ENCODE measurements at places on chromosomes 4 and X.
A peak's percentile ranks its signal among the peaks of the same experiment; 100 is the strongest.

GRCh38 chrX:40171513-40172400 is 74.0 kb upstream of the BCOR start:
- DNase-seq: peak; percentile 81

DNA sequence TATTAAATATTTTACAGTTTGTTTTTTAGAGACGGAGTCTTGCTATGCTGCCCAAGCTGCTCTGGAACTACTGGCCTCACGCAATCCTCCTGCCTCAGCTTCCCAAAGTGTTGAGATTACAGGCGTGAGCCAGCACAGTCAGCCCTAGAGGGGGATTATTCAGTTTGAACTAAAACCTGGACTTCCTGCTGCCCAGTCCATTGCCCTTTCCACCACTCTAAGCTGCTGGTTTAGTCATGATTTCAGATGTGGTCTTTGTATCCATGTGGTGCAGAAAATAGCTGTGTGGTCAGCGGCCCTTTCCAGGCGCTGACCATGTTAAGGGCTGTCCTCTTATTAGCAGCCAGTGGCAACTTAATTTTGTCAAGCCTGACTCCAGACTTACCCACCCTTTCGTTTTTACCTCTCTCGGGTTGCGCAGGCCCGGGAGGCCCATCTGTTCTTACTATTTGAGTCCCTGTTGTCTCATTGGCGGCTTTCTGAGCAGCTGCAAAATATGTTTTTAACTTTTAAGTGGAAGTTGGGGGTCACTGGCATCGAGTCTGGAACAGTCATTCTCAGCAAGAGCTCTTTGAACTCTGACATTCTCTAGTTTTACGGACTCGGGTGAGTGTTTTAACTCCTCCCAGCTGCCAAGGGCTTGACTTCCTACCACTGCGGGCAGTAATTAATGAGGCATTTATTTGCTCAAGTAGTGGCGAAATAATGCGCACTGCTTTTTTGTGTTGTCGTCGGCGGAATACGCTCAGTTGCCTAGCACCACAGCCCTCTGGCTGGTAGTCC is 773 bp upstream of the VMA21 start:
- peak; percentile 22 for DNase-seq

- peak; percentile 33 for DNase-seq
Observed at GRCh38 chrX:100447655-100448397, 37.8 kb upstream of the PCDH19 start.

GRCh38 chrX:31061091-31061490 is 10.8 kb downstream of the FTHL17 start:
- DNase-seq: no peak

GRCh38 chr4:171203425-171203824 is 609.8 kb upstream of the GALNTL6 start:
- DNase-seq: no peak

DNA sequence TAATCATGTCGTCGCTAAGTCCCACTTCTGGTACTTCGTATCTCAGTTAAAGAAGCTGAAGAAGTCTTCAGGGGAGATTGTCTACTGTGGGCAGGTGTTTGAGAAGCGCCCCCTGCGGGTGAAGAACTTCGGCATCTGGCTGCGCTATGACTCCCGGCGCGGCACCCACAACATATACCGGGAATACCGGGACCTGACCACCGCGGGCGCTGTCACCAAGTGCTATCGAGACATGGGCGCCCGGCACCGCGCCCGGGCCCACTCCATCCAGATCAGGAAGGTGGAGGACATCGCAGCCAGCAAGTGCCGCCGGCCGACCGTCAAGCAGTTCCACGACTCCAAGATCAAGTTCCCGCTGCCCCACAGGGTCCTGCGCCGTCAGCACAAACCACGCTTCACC is 11.3 kb downstream of the PNCK start:
- no peak for DNase-seq

DNA sequence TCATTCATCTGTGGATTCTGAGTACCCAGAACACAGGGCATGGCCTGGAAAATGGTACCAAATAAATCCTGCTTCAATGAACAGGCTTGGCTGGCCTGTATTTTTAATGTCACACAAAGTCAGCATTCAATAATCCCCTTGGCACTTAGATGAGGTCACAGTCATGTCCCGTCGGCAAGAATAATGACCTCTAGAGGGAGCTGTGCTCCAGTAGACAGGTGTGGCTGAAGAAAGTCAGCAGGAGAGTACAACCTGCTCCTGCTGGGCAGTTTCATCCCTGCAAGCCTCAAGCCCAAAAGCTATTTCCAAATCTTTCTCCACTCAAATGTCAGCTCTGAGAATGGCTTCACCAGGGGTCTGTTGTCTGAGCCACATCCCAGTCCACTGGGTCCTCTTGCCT is 404.0 kb upstream of the F9 start:
- no peak for DNase-seq

GRCh38 chr4:105373324-105373723 is 100.5 kb downstream of the PPA2 start:
- DNase-seq: no peak

DNA sequence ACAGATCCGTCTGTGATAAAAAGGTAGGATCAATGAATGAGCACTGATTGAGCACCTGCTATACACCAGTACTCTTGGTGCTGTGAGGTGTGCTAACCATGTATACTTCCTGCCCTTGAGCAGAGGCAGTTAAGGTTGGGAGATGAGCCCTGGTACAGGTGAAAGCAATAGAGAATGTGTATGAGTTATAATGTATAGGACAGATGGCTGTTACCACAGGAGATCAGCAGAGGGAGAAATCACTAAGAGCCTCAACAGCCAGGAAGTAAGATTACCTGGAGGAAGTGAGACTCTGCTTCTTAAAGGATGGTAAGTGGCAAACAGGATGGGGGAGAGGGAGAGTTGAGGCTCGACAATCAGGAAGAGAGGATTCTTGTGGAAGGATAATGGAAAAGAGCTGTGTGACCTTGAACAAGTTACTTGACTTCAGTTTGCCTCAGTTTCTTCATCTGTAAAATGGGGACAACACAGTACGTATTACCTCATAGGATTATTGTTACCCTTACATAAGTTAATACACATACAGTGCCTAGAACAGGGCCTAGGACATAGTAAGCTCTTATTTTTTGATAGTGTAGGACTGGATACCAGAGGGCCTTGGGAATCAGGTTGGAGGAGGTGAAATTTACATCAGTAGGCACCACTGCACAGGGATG is 9.1 kb downstream of the CXCR3 start:
- no peak for DNase-seq

- no peak for DNase-seq
Observed at GRCh38 chrX:10106806-10107205, 50.0 kb upstream of the CLCN4 start.

DNA sequence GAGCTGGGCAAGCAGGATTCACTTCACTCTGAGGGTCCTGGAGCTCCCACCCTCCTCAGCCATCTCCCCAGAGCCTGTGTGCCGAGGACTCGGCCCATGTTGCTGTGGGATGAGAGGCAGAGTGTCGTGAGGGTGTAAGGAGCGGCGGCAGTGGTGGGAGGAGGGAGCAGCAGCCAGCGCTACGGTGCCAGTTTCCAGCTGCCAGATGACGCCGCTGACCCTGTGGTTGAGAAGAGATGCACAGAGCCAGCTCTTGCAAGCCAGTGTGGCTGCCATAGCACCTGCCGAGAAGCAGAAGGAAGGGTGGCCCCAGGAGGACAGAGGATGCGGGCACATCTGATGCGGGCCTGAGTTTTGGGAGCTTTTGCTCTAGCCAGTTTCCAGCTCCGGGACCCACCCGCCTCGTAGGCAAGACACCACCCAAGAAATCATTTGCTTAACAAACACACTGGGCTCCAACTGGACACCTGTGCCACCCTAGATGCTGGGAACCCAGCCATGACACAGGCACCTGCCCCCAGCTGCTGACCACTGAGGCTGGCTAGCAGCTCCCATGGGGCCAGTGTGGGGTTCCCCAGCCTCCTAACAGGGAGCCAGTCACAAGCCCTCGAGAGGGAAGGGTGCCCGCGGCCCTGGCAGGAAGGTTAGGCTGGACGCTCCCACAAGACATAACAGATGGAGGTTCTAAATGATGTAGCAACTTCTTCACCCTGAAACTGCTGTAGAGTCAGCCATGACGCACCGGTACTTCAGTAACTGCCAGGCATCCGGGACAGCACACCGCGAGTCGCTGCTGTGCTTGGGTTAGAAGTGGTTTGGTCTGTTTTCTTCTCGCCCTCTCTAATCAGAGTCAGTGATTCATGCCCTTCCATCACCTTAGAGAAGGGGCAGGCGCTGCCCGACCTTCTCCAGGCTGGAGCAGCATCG is 8.9 kb downstream of the MSANTD1 start:
- DNase-seq: peak; percentile 11

DNA sequence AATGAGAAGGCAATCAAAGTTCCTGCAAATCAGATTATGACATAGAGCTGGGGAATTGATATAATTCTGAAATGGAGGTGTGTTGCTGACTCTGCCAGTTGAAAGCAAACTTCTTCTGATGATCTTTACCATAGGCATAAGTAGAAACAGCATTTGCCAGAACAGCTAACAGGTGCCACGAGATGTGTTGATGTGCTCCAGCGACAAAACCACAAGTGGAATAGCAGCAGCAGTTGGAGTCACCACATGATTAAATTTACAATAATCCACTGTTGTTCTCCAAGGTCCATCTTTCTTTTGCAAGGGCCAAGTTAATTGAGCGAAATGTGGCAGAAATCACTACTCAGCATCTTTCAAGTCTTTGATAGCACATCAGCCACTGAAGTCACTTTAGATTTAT is 3.7 kb upstream of the OSTC start:
- DNase-seq: no peak

DNA sequence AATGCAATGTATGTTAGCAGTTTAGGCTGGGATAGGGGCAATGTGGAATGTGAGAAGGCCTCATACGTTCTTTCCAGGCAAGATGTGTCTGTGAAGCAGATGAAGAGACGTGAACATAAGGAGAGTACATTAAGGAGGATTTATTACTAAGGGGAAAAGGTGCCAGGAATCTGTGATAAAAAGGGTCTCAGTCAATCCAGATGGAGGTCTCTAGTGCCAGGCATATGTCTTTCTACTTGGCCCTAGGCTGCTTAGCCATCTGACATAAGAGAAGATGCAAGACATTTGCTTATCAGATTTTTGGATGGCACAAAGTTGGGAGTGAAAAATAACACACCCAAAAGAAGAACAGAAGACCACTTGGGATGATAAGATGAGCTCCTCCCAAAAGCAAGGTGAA is 93.0 kb upstream of the PRKG2 start:
- no peak for DNase-seq

DNA sequence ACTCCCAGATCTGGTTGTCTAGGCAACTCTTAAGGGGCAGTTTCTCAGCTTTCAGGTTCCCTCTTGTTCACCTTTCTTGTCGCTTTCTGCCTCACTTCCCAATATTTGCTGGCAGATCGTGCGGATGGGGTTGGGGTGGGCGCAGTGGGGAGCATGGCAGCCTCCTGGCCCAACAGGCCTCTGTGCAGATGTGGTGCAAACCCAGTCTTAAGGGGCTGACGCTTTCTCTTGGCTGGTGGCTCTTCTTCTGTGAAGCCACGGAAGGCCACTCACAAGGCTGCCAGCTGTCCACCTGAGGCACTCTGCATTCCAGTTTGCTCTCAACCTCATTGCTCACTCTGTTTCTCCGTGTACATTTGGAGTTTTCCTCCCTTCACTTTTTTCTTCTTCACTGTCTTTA is 61.7 kb downstream of the NBDY start:
- DNase-seq: no peak

DNA sequence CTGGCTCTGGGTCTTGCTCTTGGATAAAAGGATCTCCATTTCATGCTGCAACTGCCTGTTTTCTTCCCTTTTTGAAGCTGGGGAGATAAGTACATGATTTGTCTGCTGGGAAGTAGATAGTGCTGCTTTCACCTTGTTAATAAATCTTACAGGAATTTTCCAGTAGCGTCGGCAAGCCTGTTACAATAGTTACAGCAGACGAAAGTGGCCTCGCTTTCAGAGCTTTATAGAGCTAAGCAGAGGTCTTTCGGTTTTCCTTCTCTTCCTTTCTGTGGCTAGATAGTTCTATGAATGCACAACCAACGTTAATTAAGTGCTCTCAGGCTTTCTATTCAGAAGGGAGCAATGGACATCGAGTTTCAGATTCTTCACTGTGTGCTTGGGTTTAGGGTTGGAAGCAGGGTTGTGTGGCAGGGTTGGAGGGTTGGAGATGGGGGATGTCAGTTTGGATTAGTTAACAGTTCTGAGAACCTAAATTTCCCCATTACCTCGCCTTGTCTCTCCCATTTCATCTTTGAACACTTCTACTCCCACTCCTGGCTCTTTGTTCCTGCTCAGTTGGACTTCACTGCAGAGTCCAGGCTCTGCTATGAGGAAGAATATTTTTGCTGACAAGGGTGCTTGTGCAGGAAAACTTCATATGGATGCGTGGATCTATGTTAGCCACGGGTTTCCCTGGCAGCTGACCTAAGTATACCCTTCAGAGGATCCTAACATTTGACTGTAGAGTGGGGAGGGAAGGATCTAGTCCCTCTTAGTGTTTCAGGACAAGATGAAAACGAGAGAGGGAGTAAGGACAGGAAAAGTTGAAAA is 237.9 kb downstream of the ARHGAP10 start:
- DNase-seq: no peak

GRCh38 chr4:140135529-140136088 is 18.4 kb downstream of the MAML3 start:
- no peak for DNase-seq

GRCh38 chr4:145988628-145989027 is 50.0 kb upstream of the ZNF827 start:
- no peak for DNase-seq

DNA sequence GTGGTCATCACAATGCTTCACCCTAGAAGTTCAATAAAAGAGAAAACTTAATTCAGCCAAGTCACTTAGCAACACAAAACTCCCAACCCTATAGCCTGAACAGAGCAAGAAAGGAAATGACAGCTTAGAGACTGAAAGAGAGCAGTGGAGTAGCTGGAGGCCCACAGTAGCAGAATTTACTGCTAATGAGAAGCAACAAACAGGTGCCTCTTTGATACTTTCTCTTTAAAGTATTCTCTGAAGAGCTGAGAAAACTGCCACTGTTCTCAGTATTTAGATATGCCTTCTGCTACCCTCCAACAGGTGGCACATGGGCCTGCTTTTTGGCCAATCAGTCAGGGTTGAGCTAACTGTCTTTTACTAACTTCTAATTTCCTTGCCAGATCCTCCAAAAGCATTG is 240.0 kb downstream of the GPC3 start:
- no peak for DNase-seq
